ENCODE measurements at places on chromosomes 5 and 9. TPM values are rescaled to one million over a fixed set of nuclear protein-coding genes. Genes with fewer than 3 reads are reported as not detected.

Gene ALG2
- 14.8 TPM for total RNA-seq

Gene HEMGN
- 0.14 TPM for total RNA-seq

Gene MSMP
- total RNA-seq = not detected

Gene ACOT12
- not detected for total RNA-seq

Gene PCDH12
- 7.6 TPM for total RNA-seq

Gene SPINK6
- total RNA-seq = not detected

Gene FOXD4L3
- total RNA-seq = not detected

Gene SUSD3
- total RNA-seq = 0.60 TPM

Gene SH3PXD2B
- 5.2 TPM for total RNA-seq

Gene PCDHGB6
- 5.0 TPM for total RNA-seq
